Astrocyte (in vitro differentiated cells and primary cell): ENCODE measurements at places on chromosomes 13 and 19. TPM values are rescaled to one million over a fixed set of nuclear protein-coding genes. Genes with fewer than 3 reads are reported as not detected.

Gene LHFPL6
- total RNA-seq, result 29.5 and 31.4 TPM in 2 replicates

Gene KLK2
- total RNA-seq, result not detected in 2 replicates

Gene IZUMO2
- total RNA-seq, result not detected in 2 replicates

Gene PRDX2
- 145 and 166 TPM in 2 replicates for total RNA-seq

Gene COL5A3
- total RNA-seq, result 22.2 and 28.0 TPM in 2 replicates

GRCh38 chr19:10521461-10522171 lies 4.4 kb upstream of the S1PR5 start:
- H3K27ac ChIP-seq, result no peak overlapping the region
- no peak overlapping the region for H3K4me3 ChIP-seq
- H3K27me3 ChIP-seq, result peaks cover 29% of the 10 kb centered on the region
- peaks cover 4% of the 10 kb centered on the region for H3K4me1 ChIP-seq
- H3K36me3 ChIP-seq, result no peaks in the 10 kb centered on the region

DNA sequence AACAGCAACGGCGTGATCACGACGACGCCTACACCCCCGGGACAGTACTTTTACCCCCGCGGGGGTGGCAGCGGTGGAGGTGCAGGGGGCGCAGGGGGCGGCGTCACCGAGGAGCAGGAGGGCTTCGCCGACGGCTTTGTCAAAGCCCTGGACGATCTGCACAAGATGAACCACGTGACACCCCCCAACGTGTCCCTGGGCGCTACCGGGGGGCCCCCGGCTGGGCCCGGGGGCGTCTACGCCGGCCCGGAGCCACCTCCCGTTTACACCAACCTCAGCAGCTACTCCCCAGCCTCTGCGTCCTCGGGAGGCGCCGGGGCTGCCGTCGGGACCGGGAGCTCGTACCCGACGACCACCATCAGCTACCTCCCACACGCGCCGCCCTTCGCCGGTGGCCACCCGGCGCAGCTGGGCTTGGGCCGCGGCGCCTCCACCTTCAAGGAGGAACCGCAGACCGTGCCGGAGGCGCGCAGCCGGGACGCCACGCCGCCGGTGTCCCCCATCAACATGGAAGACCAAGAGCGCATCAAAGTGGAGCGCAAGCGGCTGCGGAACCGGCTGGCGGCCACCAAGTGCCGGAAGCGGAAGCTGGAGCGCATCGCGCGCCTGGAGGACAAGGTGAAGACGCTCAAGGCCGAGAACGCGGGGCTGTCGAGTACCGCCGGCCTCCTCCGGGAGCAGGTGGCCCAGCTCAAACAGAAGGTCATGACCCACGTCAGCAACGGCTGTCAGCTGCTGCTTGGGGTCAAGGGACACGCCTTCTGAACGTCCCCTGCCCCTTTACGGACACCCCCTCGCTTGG lies 966 bp downstream of the JUNB start:
- H3K27me3 ChIP-seq, result no peaks in the 10 kb centered on the region
- H3K36me3 ChIP-seq, result no peaks in the 10 kb centered on the region
- peak overlapping the region; percentile 90 for H3K27ac ChIP-seq
- no peak for DNase-seq
- H3K4me1 ChIP-seq, result peaks cover 38% of the 10 kb centered on the region
- peak overlapping the region; percentile 92 for H3K4me3 ChIP-seq

GRCh38 chr19:7349961-7350711 lies 1.4 kb downstream of the ARHGEF18 start:
- no peaks in the 10 kb centered on the region for H3K4me1 ChIP-seq
- H3K27me3 ChIP-seq, result no peaks in the 10 kb centered on the region
- H3K36me3 ChIP-seq, result no peaks in the 10 kb centered on the region
- DNase-seq, result no peak
- H3K4me3 ChIP-seq, result no peak overlapping the region

GRCh38 chr19:49103331-49104085 lies 10.7 kb upstream of the LIN7B start:
- H3K4me3 ChIP-seq, result no peak overlapping the region
- no peak overlapping the region for H3K27ac ChIP-seq
- H3K4me1 ChIP-seq, result no peaks in the 10 kb centered on the region
- no peaks in the 10 kb centered on the region for H3K27me3 ChIP-seq
- peaks cover 36% of the 10 kb centered on the region for H3K36me3 ChIP-seq

- no peaks in the 10 kb centered on the region for H3K27me3 ChIP-seq
- H3K36me3 ChIP-seq, result no peaks in the 10 kb centered on the region
- no peak overlapping the region for H3K4me3 ChIP-seq
- DNase-seq, result no peak
Measured at GRCh38 chr13:80755910-80756309, 415.0 kb upstream of the SPRY2 start.

- H3K4me1 ChIP-seq, result peaks cover 20% of the 10 kb centered on the region
- no peaks in the 10 kb centered on the region for H3K27me3 ChIP-seq
- DNase-seq, result no peak
- no peak overlapping the region for H3K4me3 ChIP-seq
Measured at GRCh38 chr19:41377977-41378709, 1.8 kb downstream of the TMEM91 start.

- peak; percentile 51 for DNase-seq
- H3K36me3 ChIP-seq, result peaks cover 2% of the 10 kb centered on the region
- H3K27ac ChIP-seq, result no peak overlapping the region
- H3K4me1 ChIP-seq, result peaks cover 8% of the 10 kb centered on the region
- no peak overlapping the region for H3K4me3 ChIP-seq
Measured at GRCh38 chr13:52156724-52157261, 2.6 kb downstream of the NEK3 start.

DNA sequence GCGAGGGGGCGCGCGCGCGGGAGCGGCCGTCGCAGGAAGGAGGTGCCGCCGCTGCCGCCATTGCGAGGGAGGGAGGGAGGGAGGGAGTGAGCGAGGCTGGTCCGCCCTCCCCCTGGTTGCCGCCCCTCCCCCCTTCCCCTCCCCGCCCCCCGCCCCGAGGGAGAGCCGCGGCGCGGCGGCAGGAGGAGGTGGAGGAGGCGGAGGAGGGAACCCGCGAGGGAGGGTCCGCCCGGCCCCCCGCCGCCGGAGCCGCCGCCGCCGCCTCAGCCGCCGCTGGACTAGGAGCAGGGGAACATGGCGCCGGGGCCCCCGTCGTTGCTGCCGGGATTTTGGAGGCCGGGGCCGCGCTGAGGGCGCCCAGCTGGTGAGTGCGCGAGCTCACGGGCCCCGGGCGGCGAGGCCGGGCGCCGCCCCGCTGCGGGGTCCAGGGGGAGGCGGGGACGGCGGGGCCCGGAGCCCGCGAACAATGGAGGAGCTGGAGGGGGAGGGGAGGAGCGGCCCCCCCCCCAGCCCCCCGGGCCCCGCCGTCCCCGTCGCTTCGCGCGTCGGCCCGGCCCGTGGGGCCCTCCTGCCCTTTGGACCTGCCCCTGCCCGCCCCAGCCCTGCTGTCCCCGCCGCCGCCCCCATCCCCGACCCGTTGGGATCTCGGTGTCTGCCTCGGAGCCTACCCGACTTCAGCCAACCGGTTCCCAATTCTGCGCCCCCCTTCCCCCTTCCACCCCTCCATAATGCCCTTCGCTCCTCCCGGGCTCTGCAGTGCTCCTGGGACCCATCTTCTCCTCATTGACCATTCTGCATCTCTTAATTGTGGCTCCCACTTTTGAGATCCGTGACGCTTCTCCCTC lies at the start of gene ARHGAP35:
ARHGAP35 (plus strand) TSS at position 152 of the 845 bp plus-strand sequence. CDS start 57,679 bp downstream, outside the sequence.
- H3K4me1 ChIP-seq, result peaks cover 42% of the 10 kb centered on the region
- no peaks in the 10 kb centered on the region for H3K27me3 ChIP-seq
- peak within 1 kb of the TSS; percentile 93 for H3K27ac ChIP-seq
- no peak for DNase-seq
- no peaks in the 10 kb centered on the region for H3K36me3 ChIP-seq

DNA sequence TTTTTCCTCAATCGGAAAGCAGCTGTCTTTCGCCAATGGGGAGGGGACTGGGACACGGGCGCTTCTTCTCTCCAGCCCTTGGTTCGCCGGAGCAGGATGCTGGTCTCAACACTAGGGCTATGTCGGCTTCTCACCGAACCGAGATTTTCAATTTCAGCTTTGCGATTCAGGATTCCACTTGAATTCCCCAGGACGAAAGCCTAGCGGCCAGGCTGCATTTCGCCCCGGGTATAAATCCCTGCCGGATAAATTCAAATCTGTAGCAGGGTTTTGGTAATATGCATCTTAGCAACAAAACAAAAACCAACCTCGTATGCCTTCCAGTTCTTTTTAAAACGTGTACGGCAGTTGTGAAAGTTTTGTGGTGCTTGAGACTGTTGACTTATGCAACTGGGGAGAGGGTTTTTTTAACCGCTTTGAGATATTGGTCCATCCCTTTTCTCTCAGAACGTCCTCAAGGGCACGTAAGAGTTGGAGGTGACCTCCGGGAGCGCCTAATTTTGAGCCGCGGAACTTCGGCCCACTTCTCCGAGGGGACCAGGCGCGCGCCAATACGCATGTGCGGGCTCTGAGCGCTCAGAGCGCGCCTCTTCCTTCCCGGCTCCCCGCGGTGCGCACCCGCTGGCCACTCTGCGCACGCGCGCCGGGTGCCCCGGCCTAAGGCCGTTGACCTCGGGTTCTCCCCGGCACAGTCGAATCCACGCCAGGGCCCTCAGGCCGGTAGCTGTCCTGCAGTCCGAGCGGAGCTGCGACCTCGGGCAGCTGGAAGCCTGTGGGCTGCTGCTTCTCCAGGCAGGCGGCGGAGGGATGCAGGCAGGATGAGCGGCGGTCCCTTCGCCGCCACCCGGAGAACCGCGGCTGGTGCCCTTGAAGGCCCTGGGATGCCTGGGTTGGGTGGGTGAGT lies 7.6 kb downstream of the POU4F1 start:
- no peak overlapping the region for H3K27ac ChIP-seq
- H3K36me3 ChIP-seq, result no peaks in the 10 kb centered on the region
- no peak for DNase-seq
- peaks cover 87% of the 10 kb centered on the region for H3K27me3 ChIP-seq

- no peak for DNase-seq
- no peaks in the 10 kb centered on the region for H3K27me3 ChIP-seq
- no peaks in the 10 kb centered on the region for H3K36me3 ChIP-seq
- no peak overlapping the region for H3K4me3 ChIP-seq
- H3K4me1 ChIP-seq, result no peaks in the 10 kb centered on the region
Measured at GRCh38 chr13:87302931-87303330, 368.2 kb upstream of the SLITRK5 start.
